ENCODE measurements at places on chromosomes 5 and 9.

GRCh38 chr5:104800440-104801048, 1238.0 kb upstream of the NUDT12 start:
- no peak for DNase-seq

DNA sequence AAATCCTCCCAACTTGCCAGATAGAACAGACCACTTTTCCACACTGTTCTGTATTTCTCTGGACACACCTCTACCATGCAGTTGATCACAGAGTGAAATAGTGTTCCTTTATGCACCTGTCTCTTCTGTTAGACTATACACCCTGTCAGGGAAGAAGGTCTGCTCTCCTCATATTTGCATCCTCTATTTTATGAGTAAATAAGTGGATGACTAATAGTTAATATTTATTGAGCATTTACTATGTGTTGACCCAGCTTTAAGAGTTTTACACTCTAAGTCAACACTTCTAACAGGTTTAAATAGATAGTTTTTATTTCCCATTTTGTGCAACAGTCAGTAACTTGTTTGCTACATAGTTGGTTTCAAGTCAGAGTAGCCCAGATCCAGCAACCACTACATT, 452.8 kb upstream of the MPDZ start:
- no peak for DNase-seq

GRCh38 chr9:136722969-136723356, 10.6 kb downstream of the DIPK1B start:
- no peak for DNase-seq

DNA sequence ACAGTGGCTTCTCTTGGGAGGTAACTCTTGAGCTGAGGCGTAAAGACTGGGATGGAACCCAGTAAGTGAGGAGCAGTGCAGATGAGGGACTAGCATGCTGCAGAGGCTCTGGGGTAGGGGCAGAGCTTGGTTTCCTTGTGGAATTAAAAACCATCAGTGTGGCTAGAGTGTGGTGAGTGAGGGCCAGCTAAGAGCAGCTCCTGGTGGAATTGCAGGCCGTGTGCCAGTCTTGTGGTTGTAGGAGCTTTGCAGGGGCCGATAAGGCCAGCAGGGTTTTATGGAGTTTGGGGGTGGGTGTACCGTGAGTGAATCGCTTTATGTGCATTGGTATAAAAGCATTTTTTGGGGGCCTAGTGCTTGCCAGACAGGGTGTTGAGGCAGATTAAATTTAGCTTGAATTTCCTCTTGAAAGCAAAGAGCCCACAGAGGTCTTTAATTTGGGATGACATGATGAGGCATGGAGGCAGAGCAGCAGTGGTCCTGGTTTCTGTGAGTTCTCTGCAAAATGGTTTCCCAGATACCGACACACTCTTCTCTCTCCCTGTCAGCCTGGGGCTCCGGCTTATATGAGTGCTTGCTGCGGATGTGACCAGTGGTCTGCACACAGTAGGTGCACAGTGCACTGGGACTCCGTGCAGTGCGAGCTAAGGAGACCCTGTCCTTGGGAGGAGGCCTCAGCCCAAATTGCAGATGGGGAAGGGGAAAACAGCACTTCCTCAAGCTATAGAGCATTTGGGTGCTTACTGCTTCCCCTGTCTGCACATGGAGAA, 176.4 kb upstream of the PITX1 start:
- no peak for DNase-seq

GRCh38 chr5:58259685-58260152, 200.2 kb downstream of the PLK2 start:
- DNase-seq = no peak

DNA sequence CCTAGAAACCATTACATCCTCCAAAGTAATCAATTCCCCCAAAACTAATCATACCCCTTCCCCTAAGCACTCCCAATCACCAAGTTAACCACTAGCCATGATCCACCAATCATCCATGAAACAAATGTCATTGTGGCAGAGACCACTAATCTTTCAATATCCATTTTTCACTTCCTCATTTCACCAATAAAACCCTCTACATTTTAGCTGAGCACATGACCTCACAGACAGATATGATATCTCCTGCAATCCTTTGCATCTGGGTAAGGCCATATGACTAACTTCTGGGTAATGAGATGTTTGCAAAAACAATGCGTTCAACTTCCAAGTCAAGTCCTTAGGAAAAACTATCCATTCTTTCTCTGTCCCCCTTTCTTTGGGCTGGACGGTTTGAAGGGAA, 20.7 kb downstream of the OR2S2 start:
- DNase-seq = no peak

DNA sequence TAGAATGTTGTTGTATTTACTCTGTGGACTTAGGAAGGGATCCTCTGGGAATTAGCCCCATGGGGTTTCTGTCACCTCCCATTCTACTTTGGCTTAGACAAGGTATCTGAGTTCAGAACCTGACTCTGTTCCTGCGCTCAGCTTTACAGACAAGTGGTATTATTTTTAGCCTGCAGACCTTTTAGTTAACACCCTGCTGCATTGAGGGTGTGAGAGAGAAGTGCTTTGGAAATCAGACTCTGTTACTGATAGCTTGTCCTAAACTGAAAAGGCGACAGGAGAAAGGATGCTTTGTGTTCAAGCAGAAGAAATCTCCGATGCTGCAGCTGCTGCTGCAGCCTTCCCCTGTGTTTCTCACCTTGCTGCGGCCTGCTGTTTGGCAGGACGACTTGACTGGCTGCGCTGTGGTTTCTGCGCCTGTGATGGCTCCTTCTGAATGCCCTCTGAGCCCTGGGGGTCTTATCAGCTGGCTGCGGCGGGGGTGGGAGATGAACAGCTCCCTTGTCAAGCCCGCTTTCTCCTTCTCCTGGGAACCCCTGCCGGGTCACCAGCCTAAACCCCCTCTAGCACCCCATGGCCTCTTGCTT, 61.9 kb downstream of the PGM5 start:
- no peak for DNase-seq

- no peak for DNase-seq
Measured at GRCh38 chr9:133635098-133635497, 1.1 kb upstream of the DBH start.

GRCh38 chr9:69660304-69660703, 11.9 kb downstream of the APBA1 start:
- no peak for DNase-seq

DNA sequence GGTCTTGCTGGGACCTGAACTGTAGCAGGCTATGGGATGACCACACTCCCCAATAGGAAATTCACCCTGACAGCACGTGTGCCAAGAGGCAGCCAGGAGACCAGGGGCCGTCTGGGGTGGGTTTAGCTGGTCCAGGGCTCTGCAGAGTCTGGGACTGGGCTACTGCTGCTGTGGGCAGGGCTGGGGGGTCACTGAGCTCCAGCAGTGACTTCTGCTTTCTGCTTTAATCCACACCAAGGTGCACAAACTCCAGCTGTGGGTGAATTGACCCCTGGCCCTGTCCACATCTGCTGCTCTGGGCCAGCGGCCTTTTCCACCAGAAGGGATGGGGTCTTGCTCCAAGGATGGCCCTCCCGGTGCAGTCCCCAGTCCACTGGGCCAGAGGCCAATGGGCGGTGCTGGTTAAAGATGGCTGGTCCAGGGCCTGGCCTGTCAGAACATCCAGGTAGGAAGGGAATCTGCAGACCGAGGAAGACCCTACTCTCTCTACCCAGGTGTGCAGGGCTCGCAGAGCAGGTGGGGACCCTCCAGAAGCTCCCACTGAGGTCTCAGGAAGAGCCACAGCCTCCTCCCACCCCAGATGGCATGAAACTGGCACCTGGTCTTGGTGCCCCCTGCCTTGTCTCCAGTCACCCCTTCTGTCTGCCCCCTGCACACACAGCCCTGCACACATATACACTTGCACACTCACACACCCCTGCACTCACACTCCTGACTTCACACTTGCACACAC, 28.0 kb downstream of the GLT6D1 start:
- no peak for DNase-seq

- DNase-seq = no peak
Measured at GRCh38 chr5:13957032-13957645, 12.7 kb upstream of the DNAH5 start.

DNA sequence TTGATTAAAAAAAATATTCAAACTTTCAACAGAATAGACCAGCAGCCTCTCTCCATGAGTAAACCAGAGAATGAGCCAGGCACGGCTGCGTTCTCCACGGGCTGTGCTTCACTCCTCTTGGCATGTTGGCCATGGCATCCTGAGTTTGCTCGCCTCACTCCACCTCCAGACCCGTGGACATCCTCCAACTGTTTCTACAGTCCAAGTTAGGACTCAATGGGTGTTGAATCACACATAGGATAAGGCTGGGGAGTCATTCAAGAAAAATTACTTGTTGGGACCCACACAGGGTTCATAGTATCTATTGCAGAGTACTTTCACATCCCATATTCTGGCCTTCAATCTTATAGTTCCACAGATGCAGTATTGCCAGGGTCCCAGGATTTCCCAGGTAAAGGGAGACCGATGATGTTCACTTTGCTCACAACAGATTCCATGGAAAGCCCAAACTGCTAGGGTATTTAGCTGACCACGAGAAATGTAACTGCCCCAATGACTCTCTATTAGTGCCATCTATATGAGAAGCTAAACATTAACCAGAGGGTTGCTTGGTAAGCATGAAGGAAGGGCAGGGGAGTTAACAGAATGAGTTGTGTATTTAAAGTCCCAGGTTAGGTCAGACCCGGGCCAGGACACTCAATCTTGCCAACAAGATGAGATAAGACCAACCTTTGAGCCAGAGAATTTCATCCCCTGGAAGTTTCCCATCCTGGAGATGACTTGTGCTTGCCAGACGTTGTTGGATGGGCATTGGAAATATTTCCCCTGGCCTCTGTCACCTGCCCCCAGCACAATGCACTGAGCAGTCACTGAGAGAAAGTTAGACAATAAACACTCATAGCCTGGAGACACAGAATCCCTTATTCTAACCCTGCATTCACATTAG, 19.7 kb upstream of the GDA start:
- DNase-seq = no peak

- no peak for DNase-seq
Measured at GRCh38 chr9:97462159-97462558, 39.3 kb upstream of the TMOD1 start.

GRCh38 chr5:44714871-44715561, 93.7 kb upstream of the MRPS30 start:
- no peak for DNase-seq

DNA sequence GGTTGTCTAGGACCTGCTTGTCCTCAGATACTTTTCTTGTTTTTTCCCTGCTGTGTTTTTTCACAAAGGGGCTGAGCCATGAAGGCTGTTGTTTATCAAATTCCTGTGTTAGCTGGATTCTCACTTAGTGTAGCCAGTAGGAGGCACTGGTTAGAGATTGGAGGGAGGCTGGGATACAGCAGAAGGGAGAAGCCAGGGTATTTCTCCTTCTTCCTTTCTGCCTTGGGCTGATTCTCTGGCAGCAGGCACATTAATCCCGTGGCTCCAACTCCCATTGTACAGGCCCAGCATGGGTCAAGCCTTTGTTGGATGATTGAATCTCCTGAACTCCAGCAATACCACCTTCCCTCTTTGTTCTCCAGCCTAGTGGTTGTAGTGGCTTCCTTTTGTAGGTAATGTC, 46.4 kb upstream of the FAM170A start:
- DNase-seq = no peak

DNA sequence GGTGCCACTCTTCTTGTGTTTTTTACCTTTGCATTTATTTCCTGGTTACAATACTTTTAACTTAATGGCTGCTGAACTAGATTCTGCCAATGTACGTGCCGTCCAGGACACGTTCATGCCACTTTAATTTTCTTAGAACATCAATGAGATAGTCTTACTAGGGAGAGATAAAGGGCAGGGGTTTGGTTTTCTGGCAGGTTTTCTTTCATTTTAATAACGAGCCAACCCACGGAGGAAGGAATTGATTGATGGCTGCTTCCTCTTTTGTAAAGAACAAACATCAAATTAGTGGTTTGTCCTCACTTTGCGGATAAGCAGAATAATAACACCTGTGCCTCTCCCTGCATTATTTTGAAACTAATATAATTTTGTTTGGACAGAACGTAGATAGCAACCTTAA, 135.7 kb downstream of the DOCK8 start:
- DNase-seq = no peak

GRCh38 chr5:93675460-93676450, 65.6 kb downstream of the POU5F2 start:
- DNase-seq = no peak

DNA sequence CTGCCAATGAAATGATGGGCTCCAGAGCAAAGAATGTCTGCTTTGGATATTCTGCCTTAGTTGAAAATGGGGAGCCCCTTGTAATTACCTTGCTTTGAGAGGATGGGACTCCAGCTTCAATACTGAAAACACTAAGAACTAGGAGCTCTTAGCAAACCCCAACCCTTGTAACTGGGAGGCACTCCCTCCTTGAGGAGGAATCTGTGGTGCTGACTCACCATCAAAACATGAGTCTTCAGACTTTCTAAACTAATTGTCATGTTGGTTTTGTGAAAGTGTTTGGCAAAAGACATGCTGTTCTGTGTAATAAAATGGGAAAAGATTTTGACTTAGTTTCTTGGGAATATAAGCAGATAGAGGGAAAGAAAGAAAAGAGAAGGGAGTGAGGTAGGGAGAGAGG, 91.9 kb upstream of the PTPRD start:
- no peak for DNase-seq

DNA sequence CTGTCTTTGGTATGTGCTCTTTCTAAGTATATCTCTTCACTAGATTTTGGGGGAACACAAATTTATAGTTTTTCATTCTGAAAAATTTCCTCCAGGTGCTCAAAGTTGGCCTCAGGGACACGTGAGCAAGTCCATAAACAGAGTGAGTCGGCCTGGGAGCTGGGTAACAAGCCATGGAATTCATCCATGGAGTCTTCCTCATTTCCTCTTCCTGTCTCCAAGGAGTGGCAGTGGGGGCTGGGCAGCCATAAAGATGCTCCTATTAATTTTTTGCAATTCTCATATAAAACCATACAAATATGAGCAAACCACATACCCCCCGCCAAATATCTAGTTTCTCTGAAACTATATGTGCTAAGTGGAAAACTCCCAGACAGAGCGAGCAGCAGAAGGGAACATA, 136.6 kb upstream of the OTULINL start:
- DNase-seq = no peak

DNA sequence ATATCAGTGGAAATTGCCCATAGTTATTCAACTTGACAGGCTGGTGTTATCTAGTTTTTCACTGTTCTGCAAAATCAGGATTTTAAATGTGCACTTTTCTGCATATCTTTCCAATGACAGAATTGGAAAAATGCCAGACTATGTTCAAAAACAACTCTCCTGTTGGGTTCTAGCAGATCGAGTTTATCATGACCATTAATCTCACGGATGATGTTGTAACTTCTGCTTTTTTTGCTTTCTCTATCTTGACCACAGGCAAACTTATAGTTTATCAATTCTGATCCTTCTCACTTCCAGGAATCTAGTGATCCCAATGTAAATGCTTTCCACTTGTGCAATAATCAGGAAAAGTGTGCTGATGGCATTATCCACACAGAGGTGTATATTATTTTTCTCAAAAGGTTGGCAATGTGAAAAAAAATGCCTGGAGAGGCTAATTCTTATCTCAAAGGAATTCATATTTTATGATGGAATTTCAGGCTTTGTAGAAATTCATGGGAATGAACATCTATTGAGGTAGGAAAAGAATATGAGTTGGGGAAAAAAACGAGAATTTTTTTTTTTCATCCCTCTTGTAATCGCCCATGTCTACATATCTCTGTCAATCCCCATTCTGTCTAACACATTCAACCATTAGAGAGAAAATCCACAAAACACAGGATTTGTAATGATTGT, 73.6 kb upstream of the DAB2 start:
- no peak for DNase-seq
